ENCODE measurements at places on chromosomes 16 and 17.
A peak's percentile ranks its signal among the peaks of the same experiment; 100 is the strongest.

- DNase-seq: no peak
Measured at GRCh38 chr17:72901657-72902056, 190.8 kb downstream of the SLC39A11 start.

GRCh38 chr17:28623696-28624095, 9.7 kb upstream of the RSKR start:
- no peak for DNase-seq

DNA sequence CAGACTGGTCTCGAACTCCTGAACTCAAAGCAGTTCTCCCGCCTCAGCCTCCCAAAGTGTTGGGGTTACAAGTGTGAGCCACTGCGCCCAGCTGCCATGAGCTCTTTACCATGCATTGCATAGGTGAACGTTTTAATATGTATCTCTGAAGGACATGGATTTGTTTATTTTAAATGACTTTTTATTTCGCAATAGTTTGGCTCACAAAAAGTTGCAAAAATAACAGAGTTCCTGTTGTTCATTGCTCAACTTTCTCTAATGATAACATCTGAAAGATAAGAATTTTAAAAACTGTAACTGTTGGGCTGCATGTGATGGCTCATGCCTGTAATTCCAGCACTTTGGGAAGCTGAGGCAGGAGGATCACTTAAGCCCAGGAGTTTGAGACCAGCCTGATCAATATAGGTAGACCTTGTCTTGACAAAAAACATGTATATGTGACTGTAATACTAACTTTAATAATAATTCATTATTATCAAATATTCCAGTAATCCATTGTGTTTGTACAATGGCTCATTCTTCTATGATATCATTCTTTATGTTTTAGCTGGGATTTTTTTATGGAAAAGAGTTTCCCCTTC, 80.1 kb downstream of the ABCC1 start:
- no peak for DNase-seq

DNA sequence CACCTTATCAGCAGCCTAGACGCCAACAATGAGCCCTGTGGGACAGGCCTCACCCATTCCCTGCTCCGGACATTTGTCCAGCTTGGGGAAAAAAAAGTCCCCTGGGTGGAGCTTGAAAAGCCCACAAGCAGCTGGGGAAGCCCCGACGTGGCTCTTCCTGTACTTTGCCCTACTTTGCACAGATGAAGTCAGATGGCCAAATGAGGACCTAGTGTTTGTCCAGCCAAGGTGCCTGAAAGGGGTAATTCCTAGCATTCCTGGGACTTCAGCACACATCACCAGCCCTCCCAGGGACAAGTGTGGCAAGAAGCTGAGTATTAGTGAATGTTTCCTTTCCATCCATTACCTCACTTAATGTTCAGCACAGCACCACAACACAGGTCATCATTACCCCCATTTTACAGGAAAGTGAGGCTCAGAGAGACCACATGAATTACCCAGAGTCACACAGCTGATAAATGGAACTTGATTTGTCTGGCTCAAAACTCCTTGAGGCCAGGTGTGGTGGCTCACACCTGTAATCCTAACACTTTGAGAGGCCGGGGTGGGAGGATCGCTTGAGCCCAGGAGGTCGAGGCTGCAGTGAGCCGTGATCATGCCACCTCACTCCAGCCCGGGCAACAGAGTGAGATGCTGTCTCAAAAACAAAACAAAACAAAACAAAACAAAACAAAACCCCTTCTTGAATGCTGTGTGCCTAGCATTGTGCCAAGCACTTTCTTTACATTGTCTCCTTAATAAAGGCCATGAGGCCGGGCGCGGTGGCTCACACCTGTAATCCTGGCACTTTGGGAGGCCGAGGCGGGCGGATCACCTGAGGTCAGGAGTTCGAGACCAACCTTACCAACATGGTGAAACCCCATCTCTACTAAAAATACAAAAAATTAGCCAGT, 19.9 kb upstream of the PLLP start:
- DNase-seq: no peak

DNA sequence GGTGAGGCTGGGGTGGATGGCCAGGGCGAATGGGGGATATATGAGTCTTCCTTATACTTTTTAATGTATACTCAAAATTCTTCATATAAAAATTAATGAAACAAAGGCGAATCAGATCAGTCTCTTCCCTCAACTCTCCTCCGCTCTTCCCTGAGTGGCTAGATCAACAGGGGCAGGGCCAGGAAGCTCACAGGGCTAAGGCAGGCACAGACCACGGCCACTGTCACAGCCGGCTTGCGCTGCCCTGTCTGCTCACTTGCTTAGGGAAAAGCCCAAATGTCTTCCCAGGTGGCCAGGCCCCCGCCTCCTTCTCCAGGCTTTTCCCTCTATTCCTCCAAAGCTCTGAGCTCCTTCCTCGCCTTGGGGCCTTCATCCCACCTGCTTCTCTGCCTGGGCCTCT, 6.0 kb downstream of the GRIN2C start:
- no peak for DNase-seq

- DNase-seq: no peak
Measured at GRCh38 chr17:81052199-81052997, 17.4 kb downstream of the BAIAP2 start.

- DNase-seq: no peak
Measured at GRCh38 chr16:15976225-15976812, 26.9 kb downstream of the ABCC1 start.

- peak; percentile 42 for DNase-seq
Measured at GRCh38 chr16:29675811-29676643, 3.0 kb upstream of the QPRT start.

DNA sequence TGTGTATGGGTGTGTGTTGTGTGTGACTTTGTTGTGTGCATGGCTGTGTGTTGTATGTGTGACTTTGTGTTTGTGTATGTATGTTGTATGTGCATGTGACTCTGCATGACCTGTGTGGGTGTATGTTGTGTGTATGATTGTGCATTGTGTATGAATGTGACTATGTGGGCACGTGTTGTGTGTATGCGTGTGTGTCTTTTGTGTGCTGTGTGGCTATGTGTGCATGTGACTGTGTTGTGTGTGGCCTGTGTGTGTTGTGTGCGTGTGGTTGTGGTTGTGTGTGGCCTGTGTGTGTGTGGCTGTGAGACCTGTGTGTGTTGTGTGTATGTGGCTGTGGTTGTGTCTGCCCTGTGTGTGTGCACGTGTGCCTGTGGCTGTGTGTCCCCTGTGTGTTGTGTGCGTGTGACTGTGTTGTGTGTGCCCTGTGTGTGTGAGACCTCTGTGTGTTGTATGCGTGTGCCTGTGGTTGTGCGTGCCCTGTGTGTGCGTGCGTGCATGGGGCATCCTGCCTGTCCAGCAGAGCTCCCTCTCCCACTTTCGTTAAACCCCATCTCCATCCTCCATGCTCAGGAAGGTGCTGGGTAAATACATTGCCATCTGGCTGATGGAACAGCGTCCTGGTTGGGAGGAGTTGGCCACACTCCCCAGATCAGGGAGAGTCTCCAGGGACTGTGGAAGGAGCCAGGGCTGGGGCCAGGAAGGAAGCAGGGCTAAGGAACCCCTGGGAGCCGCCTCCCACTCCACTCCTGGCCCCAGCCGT, 90.1 kb upstream of the GSE1 start:
- DNase-seq: no peak

DNA sequence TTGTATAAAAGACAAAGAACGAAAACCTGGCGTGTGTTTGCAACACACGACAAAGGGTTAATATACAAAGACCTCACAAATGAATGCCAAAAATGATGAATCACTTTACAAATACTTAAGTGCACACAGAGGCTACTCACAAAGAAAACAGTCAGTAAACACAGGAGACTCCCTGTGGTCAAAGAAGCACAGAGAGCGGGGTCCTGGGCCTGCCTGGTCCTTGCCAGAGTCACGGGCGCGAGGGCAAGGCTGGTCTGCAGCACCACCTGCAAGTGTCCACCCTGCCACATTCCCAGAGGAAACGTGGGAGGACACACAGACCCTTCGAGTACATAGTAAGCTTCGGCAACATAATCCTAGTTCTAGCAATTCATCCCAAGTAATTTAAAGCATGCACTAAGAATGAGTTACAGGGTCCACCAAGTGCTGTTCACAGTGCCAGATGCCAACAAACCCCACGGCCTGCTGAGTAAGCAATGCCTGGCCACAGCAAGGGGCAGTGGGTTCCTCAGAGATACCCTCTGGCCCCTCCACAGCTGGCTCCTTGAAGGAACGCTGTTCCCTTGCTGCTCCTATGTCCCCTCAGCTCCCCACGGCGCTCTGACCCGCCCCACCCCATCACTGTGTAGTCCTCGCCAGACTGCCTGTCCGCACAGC, 24.6 kb upstream of the FAAP100 start:
- DNase-seq: no peak

DNA sequence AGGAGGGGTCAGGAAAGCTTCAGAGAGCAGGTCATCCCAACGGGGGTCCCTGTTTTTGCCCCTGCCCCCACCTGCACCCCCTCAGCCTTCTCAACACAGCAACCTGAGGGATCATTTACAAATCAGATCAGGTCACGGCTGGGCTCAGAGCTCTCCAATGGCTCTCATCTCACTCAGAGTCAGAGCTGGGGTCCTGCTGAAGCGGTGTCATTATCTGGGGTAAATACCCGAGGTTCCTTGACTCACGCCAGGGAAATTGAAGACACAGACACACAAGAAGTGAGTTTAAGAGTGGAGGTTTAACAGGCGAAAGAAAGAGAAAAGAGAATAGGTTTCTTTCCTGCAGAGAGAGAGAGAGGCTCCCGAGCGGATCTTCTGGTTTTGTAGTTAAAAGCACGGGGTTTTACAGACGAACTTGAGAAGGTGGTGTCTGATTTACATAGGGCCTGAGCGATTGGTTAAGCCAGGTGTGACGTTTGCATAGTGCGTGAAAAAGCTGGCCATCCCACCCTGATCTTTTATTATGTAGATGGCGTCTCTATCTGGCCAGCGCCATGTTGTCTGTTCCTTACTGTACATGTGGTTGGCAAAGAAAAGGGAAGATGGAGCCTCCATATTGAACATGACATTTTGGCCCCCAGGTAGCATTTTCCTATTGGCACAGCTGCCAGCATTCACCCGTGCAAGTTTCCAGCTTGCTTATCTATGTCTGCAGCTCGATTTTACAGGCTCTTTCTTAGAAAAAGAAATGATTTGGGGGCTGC, 51.4 kb downstream of the WSB1 start:
- no peak for DNase-seq

GRCh38 chr16:4625560-4626159, 1.0 kb downstream of the MGRN1 start:
- DNase-seq: no peak

DNA sequence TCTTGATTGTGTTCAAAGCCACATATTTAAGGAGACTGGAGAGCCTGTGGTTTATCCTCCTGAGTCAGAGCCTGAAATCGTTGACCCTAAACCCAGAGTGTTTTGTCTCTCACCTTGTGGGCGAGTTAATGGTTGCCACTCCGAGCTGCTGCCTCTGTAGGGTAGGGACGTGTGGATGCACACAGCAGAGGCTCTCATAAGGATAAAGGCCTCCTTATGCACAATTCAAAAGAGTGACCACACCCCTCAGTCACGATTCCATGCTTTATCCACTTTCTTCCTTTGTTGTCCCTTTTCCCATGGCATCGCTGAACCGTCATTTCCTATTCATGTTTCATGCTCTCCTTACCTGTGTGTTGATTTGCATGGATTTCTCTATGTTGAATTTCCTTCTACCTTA, 805.0 kb upstream of the RBFOX1 start:
- DNase-seq: no peak

GRCh38 chr17:4594931-4595684, 10.8 kb downstream of the SMTNL2 start:
- peak; percentile 30 for DNase-seq

GRCh38 chr17:27751166-27751565, 49.2 kb downstream of the NOS2 start:
- DNase-seq: no peak

DNA sequence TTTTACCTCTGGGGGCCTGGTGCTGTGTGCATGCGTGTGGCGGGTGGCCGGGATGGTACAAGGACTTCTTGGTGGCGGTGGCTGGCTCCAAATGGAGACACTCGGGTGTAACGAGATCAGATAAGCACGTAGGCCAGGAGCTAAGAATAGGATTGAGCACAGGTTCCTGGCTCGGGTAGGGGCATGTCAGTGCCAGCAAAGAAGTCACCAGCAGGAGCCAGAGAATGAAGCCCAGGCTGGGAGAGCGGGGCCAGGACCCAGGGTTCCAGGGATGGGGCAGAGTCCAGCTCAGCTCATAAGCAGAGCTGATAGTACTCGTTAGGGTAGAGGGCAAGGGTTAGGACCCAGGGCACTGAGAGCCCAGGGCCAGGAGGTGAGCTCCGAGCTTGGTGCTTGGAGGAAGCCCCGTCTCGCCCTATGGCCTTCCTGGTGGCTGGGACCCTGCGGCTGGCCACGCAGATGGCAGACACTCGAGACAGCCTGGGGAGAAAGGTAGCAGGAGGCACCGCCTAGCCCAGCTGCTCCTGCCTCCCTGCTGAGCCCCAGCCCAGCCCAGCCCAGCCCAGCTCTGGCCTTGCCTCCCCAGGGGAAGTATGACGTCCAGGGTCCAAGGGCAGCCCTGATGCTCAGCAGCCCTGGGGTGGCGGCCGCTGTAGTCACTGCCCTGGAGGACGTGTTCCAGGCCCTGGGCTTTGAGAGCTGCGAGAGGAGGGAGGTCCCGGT, 8.9 kb downstream of the ZNF213 start:
- no peak for DNase-seq

DNA sequence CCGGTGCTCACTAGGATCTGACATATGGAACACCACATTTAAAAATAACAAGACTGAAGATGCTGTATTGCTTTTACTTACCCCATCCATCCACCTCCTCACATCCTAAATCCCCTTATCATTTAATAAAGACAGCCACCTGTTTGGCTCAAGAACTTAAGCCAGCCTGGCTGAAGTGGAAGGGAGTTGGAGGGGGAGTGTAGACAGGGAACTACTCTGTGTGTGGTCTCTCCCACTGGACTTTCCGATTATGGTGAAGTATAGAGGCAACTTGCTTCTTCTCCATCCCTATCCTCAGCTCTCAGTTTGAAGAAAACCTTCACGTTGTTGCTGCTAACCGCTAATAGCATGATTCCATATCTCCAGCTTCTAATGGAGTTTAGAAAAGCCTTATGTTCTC, 313.4 kb downstream of the CDH11 start:
- no peak for DNase-seq

DNA sequence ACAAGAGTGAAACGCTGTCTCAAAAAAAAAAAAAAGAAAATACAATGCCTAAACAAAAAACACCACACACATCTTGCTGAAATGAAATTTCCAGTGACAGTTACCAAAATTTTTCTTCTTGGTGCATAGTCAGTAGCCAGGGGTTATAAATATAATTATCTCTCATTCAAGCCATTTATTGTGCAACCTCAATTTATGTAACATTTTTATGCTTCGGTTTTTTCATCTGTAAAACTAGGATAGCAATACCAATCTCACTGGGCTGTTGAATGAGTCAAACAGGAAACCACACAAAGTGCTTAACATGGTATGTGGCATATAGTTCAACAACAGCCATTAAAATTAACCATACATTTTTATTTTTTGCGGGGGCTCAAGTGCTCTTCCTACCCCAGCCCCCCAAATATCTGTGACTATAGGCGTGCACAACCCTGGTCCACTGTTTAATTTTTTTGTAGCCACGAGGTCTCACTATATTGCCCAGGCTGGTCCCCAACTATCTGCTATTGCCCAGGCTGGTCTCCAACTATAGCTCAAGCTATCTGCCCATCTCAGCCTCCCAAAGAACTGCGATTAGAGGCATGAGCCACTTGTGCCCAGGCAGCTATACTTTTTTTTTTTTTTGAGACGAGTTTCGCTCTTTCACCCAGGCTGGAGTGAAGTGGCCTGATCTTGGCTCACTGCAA, 2.6 kb downstream of the COG4 start:
- DNase-seq: no peak

- no peak for DNase-seq
Measured at GRCh38 chr16:22366889-22367288, 7.5 kb downstream of the CDR2 start.
